Heart right ventricle (tissue), 16 donors: ENCODE measurements at places on chromosomes 7 and 10. TPM values are rescaled to one million over a fixed set of nuclear protein-coding genes. Genes with fewer than 3 reads are reported as not detected.
A peak's percentile ranks its signal among the peaks of the same experiment; 100 is the strongest.

- DNase-seq: peak; percentile 64
Measured at GRCh38 chr10:36446881-36447280, 678.5 kb upstream of the ANKRD30A start.

Gene INA
- not detected for total RNA-seq

DNA sequence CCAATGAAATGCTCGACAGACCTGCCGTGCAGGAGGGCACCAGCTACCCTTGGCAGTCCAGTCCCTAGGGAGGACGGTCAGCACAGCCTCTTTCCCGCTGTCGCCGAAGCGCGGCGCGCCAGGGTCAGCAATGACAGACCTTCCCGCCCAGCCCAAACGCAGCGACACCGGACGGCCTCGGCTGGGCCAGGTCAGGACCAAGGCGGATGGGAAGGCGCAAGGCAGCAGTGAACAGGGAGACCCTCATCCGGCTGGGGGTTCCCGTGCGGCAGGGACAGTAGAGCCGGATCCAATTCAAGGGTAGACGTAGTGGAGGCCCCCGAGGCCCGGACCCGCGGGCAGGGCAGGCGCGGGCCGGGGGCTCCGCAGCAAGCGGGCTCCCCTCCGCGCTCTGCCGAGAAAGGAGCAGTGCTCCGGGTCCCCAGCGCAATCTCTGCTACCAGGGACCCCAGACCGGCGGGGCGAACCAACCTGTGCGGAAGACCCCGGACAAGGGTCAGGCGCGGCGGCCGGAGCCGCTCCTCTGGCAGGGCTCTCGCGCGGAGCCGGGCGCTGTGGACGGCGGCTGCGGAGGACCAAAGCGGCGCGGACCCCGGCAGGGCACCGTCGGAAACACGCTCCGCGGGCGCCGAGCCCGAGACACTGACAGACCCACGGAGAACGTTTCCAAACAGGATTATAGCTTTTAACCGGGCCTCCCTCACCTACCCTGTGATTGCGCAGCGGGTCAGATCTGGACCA, at the start of gene SEC31B:
Gene SEC31B (minus strand): TSS at position 551 of the 741 bp plus-strand sequence. CDS start 2,909 bp downstream, outside the sequence.
- DNase-seq: peak; percentile 51

DNA sequence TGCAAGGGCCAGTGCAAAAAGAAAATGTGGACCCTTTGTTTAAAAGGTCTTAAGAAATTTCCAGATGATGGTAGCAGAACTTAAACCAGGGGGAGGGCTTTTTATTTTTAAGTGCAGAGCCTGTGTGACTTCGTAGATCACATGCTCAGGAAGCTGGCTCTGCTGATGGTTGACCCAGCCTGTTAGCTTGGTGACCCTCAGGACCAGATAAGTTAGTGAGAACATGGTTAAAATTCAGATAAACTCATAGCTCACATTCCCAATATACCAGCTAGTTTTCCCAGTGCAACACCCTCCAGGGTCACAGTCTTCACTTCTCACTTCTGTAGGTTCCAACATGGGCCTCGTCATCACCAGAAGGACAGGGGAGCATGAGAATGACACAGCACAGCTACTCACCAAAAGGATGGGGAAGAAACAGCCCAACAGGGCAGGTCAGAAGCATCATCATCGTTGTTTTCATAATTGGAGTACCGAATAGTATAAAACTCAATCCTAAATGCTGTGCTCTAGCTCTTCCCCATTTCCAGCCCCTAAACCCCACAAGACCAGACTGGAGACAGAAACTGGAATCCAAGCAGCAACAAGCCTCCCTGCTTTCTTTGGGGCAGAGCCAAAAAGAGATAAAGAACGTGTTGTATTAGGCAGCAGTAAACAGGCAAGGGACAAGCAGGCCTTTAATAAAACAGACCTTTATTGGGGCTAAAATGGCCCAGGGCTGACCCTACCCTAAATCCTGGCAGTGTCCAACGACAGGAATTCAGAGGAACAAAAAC, 102.2 kb upstream of the ANKRD1 start:
- no peak for DNase-seq

- no peak for DNase-seq
Measured at GRCh38 chr7:122056977-122057376, 87.1 kb downstream of the AASS start.

DNA sequence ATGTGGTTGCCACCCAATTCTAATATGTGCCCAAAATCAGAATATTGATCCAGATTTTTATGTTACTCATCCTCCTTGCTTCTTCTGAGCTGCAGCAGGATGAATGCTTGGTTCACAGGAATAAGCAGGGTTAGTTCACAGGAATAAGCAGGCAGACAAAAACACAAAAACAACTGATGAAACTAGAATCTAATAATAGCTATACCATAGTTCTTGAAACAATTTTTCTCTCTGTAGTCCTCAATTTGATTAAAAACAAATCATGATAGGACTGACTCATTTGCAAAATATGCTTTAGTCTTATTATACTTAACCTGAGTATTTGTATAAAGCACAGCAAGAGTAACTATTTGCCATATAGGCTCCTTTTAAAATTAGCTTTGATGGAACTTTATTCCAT, 24.4 kb upstream of the ARHGAP12 start:
- no peak for DNase-seq

DNA sequence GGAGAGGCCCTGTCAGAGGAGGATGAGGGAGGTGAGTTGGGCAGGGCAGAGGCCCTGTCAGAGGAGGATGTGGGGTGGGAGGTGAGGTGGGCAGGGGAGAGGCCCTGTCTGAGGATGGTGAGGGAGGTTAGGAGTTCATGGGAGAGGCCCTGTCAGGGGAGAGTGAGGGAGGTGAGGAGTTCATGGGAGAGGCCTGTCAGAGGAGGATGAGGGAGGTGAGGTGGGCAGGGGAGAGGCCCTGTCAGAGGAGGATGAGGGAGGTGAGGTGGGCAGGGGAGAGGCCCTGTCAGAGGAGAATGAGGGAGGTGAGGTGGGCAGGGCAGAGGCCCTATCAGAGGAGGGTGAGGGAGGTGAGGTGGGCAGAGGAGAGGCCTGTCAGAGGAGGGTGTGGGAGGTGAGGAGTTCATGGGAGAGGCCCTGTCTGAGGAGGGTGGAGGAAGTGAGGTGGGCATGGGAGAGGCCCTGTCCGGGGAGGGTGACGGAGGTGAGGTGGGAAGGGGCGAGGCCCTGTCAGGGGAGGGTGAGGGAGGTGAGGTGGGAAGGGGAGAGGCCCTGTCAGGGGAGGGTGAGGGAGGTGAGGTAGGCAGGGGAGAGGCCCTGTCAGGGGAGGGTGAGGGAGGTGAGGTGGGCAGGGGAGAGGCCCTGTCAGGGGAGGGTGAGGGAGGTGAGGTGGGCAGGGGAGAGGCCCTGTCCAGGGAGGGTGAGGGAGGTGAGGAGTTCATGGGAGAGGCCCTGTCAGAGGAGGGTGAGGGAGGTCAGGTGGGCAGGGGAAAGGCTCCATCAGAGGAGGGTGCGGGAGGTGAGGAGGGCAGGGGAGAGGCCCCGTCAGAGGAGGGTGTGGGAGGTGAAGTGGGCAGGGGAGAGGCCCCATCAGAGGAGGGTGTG, 73.7 kb downstream of the INPP5A start:
- no peak for DNase-seq

GRCh38 chr10:94260455-94260854, 102.3 kb downstream of the NOC3L start:
- DNase-seq: no peak

Gene PDK4
- 1,108 TPM for total RNA-seq

- DNase-seq: no peak
Measured at GRCh38 chr10:48324580-48324979, 18.1 kb downstream of the MAPK8 start.

DNA sequence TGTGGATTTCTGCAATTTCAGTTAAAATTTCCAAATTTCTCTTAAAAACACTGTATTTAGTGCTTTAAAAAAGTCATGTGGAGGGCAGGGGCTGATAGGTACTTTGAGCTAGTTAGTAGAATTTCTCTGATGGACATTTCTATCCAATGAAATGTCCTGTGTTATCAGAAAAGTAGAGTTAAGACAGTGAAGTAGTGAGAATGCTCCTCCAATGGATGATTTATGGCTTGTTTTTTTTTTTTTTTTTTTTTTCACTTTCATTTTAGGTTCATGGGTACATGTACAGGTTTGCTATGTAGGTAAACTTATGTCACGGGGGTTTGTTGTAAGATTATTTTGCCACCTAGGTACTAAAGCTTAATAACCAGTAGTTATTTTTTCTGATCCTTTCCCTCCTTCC, 55.0 kb downstream of the BTAF1 start:
- DNase-seq: no peak

DNA sequence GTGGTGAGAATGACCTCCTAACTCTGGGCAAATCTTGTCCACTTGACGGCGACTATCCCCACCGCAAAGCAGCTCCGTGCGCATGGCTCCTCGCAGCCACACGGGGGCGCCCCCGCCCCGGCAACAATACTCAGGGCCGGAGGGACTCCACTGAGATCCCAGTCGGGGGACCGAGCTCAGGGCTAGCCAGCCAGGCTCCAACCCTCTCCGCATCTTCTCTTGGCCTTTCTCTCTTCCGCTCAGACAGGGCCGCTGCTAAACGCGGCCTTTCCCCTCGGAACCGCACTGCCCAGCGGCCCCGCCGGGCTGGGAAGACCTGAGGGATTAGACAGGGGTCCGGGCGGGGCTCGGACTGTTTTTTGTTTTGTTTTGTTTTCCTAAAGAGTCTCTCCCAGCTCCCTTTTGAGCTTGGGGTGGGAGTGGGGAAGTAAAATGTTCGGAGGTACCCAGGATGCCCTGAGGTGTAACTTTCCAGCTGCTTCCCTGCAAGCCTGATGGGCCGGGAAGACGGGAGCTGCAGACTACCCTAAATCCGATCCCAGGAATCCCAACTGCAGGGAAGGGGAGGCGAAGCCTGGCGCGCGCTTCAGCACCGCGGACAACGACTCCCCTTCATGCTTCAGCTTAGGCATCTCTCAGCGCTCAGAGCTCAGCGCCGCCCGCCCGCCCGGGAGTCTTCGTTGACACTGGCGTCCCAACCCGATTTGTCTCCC, 2.7 kb downstream of the KCNIP2 start:
- DNase-seq: peak; percentile 84

Gene MMP21
- total RNA-seq: 0.12 TPM

GRCh38 chr10:122507616-122508015, 46.3 kb downstream of the HTRA1 start:
- no peak for DNase-seq

DNA sequence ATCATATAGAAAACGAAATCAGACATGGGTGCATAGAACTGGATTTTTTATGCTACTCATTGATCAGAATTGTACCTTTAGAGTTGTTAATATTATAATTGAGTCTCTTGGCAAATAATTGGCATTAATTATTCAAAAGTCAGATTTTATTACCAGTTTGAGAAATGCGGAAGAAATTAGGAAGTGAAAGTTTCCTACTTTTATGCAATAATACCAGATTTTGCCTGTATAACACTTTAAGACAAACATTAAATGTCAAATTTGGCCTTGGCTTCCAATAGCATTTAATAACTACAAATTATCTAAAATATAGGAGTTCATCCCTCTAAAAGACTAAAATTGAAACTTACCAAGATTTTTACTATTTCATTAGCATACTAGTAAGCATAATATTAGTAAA, 6.8 kb upstream of the TFEC start:
- DNase-seq: no peak

Gene CPA2
- not detected for total RNA-seq

GRCh38 chr7:102454468-102454867, 10.2 kb downstream of the ALKBH4 start:
- DNase-seq: no peak

GRCh38 chr7:44971902-44972441, 6.8 kb downstream of the MYO1G start:
- no peak for DNase-seq

- no peak for DNase-seq
Measured at GRCh38 chr10:13700473-13701144, 113.8 kb downstream of the PRPF18 start.

- no peak for DNase-seq
Measured at GRCh38 chr7:29196971-29197595, 2.5 kb downstream of the CHN2 start.

DNA sequence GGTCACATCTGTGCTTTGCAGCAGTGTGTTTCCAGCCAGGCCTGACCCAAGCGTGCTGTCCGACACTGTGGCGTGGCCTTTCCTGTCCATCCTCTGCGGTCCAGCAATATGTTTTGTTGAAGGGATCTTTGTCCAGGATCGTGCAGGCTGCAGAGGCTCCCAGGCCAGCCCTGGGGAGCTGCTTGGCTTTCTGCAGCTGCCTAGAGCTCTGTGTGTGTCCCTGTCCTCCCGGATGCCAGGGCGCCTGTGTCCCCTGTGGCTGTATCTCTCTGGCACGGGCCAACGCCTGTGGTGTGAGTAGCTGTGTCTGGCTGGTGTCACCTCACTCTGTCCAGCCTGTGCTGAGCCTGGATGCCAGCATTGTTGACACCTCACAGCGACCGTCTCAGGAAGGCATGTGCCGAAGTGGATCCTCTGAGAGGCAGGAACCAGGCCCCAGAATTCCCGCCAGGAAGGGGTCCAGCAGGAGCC, 94.5 kb downstream of the INPP5A start:
- DNase-seq: peak; percentile 76

- DNase-seq: no peak
Measured at GRCh38 chr10:37632641-37633040, 224.8 kb downstream of the ZNF248 start.

- peak; percentile 49 for DNase-seq
Measured at GRCh38 chr10:91163869-91164474, 56.5 kb upstream of the PCGF5 start.

Gene WDFY4
- total RNA-seq: 0.98 TPM

DNA sequence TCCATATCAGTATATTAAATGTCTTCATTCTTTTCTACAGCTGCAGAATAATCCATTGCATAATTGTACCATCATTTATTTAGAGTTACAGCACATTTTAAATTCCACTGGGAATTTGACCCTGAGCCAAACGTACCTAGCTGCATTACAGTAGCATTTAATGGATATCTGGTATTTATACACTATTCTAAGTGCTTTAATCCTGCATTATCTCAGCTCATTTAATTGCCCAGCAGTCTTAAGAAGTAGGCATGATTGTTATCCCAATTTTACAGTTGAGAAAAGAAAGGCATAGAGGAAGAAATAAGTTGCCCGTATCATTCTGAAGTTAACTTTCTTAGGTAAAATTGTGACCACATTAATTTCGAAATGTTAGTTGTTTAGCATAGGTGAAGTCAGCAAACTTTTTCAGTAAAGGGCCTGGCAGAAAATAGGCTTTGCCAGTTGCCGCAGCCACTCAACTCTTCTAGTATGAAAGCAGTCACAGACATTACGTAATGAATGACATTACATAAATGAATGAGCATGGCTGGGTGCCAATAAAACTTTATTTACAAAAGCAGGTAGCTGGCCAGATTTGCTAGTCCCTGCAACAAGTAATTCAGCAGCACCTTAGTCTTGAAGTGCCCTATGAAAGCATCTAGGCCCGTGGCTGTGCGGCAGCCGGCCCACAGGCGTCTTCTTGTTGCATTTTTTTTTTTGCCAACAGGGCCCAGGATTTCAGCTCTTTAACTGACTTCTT, 30.0 kb downstream of the GUSB start:
- no peak for DNase-seq
